ENCODE measurements at places on chromosomes 11 and 22.

- no peak for DNase-seq
Observed at GRCh38 chr11:105208019-105208418, 68.5 kb upstream of the CARD18 start.

DNA sequence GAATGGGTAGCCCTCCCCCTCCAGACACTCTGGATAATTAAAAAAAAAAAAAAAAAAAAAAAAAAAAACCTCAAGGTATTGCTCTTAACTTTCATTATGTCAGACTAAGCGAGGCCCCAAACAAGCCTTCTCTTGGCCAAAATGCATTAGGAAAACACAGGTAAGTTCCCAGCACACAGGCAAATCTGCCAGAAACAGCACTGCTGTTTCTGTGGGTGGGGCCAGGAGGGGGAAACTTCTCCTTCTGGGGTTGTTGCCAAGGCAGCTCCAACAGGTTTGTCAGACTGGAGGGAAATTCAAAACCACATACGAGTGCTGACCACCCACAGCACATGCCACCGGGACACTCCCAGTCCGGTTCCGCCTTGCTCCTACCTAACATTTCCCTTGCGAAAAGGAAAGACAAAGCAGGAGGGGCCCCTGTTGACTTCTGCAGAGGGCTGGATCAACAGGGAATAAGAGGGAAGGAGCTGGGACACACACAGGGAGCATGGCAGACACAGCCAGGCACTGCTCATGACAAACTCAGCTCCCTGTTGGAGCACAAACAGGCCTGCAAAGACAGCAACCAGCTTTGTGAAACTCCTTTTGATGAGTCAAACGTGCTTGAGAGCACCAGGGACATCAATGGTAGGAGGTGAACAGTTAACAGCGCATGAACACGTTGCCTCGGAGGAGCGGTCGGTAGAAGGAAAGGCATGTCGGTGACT, 55.0 kb downstream of the MYH9 start:
- DNase-seq, result peak; percentile 92

- no peak for DNase-seq
Observed at GRCh38 chr11:134882141-134882540, 470.1 kb upstream of the B3GAT1 start.

GRCh38 chr11:101723371-101723770, 139.6 kb upstream of the TRPC6 start:
- DNase-seq, result no peak

GRCh38 chr11:88231894-88232482, 56.7 kb upstream of the RAB38 start:
- DNase-seq, result peak; percentile 51

DNA sequence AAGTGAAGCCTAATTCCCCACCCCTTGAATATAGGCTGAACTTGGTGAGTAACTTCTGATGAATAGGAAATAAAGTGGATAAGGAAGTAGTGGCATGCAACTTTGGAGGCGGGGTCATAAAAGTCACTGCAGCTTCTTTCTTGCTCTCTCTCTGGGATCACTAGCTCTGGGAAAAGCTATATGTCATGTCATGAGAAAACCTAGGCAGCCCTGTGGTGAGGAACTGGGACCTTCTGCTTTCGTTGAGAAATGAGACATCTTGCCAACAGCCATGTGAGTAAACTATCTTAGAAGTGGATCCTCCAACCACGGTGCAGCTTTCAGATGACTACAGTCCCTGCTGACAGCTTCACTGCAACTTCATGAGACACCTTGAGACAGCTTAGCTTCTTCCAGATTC, 15.7 kb downstream of the ZNF214 start:
- DNase-seq, result peak; percentile 35

GRCh38 chr22:28977481-28977971, 84.1 kb downstream of the C22orf31 start:
- DNase-seq, result peak; percentile 58

DNA sequence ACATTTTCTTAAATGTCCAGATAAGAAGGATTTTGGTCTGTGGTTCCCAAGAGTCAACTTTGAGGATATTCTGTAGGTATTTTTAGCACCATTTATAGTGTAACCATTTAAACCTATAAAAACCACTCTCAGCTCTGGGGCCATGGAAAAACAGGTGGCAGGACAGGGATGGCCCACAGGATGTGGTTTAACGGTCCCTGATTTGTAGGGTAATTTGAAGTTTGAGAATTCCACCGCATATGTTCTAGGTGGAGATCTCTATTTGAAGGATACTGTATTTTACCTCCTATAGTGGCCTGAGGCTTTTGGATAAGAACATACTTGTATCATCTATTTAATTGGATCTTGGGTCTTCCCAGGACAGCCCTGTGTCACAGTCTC, 62.4 kb upstream of the IGLL5 start:
- no peak for DNase-seq

DNA sequence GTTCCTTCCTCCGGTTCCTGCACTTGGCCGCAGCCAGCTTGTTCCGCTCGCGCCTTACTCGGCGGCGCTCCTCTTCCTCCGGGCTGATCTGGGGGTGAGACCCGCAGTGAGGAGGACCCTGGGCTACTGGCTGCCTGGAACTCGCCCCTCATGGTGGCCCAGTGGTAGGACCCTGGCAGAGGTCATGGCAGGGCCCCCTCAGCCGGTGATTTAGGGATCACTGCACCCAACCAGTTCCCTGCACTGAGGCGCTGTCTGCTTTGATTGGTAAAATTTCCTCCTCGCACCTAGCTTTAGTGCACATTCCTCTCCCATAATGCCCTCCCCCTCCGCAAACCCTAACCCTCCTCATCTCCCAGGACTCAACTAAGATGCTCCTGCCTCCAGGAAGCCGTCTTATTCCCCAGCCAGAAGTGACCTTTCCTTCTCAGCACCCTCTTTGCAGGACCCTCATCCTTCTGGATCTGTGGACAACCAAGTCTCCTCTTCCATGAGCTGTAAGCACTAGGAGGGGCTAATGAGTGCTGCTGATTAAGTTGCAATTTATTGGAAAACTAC, 3.6 kb downstream of the CCDC85B start:
- no peak for DNase-seq
